ENCODE measurements at places on chromosomes 11 and 22.
A peak's percentile ranks its signal among the peaks of the same experiment; 100 is the strongest.

- DNase-seq = no peak
Measured at GRCh38 chr11:124732230-124732629, 7.5 kb upstream of the NRGN start.

GRCh38 chr11:69088676-69089146 is 40.0 kb downstream of the TPCN2 start:
- peak; percentile 22 for DNase-seq

DNA sequence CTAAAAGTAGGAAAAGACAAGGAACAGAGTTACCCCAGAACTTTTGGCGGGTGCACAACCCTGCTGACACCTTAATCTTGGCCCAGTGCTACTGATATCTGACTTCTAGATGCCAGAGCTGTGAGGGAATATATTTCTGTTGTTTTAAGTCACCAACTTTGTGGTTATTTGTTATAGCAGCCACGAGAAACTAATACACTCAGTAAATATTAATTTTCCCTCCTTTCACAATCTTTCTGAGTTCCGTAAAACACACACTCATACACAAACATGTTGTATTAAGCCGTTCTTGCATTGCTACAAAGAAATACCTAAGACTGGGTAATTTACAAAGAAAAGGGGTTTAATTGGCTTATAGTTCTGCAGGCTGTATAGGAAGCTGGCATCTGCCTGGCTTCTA is 16.1 kb upstream of the ZDHHC13 start:
- no peak for DNase-seq

DNA sequence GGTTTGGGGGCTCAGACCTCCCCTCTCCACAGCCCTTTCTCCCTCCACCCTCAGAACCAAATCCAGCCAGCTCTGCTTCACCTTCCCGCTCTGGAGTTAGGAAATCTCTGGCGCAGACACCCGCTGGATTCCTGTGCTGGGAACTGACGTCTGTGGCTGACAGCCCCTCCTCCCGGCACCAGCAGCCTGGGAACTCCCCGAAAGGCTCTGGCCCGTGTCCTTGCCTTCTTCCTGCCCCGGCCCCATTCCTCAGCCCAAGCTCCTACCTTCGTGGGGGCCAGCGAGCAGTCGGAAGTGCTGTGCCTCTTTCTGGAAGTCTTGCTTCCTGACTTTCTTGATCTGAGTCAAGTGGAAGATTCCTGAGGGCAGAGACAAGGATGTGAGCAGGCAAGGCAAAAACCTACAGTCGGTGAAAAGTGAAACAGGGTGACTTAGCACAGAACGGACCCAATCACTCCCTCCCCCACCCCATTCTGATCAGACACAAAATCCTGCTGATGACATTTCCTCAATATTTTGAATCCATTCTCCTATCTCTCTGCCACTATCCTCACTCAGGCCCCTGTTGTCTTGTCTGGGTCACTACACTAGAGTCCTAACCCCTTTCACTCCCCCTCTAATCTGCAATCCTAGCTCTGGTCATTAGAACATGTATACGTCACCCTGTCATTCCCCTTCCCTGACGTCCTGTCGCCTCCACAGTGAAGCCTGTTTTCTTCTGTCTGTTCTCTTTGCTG is 34.1 kb downstream of the CHRDL2 start:
- DNase-seq = no peak

GRCh38 chr11:125173556-125173955 is 9.0 kb downstream of the PKNOX2 start:
- no peak for DNase-seq

GRCh38 chr11:118841469-118842242 is 42.0 kb upstream of the CXCR5 start:
- peak; percentile 52 for DNase-seq

DNA sequence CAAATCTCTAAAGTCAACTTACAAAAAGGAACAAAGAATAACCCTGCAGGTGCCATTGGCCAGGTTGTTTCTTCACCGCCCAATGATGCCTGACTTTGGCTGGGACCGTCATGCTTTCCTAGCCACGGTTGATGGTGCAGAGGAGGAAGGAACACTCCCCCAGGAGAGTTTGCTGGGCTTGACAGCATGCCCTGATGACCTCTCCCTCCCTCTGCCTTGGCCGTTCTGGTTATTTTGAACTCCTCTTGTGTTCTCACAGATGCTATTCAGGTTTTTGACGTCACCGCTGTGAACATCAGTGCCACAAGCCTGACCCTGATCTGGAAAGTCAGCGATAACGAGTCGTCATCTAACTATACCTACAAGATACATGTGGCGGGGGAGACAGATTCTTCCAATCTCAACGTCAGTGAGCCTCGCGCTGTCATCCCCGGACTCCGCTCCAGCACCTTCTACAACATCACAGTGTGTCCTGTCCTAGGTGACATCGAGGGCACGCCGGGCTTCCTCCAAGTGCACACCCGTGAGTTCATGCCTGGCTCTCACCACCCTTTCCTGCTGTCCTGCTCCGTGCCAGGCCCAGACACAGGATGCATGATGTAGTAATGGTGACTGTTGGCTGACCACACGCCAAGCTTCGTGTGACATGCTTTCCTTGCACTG is 89.0 kb upstream of the OR4B1 start:
- no peak for DNase-seq
